ENCODE measurements at places on chromosomes 12 and 14. TPM values are rescaled to one million over a fixed set of nuclear protein-coding genes. Genes with fewer than 3 reads are reported as not detected.

The INTS13 gene
- 25.3 TPM for total RNA-seq

The DDX11 gene
- total RNA-seq: 8.7 TPM

The IAPP gene
- not detected for total RNA-seq

The MYO1A gene
- total RNA-seq: not detected

The HOXC6 gene
- total RNA-seq: not detected

The RD3L gene
- not detected for total RNA-seq

The FANCM gene
- total RNA-seq: 2.9 TPM

The SEL1L gene
- 61.2 TPM for total RNA-seq

The PRH2 gene
- total RNA-seq: not detected

The PLD4 gene
- total RNA-seq: not detected

The TBX3 gene
- total RNA-seq: 3.6 TPM

The A2M gene
- 18.8 TPM for total RNA-seq

The CYP27B1 gene
- total RNA-seq: not detected

The KRT79 gene
- not detected for total RNA-seq

The TTC9 gene
- total RNA-seq: 0.16 TPM

The AP5M1 gene
- total RNA-seq: 17.1 TPM

The PIP4P1 gene
- 11.6 TPM for total RNA-seq

The TAMALIN gene
- 20.4 TPM for total RNA-seq

The TSPAN9 gene
- total RNA-seq: 27.1 TPM

The RBM23 gene
- 76.6 TPM for total RNA-seq

The BEGAIN gene
- under 0.01 TPM for total RNA-seq

The HOTAIR gene
- total RNA-seq: not detected

The DDX47 gene
- total RNA-seq: 73.9 TPM

The KRT78 gene
- total RNA-seq: not detected

The STAC3 gene
- total RNA-seq: not detected

The PSMC6 gene
- 68.7 TPM for total RNA-seq

The APOF gene
- total RNA-seq: not detected

The BHLHE41 gene
- 1.3 TPM for total RNA-seq

The NOXRED1 gene
- not detected for total RNA-seq

The PKP2 gene
- 17.2 TPM for total RNA-seq

The AVPR1A gene
- total RNA-seq: not detected

The CHURC1 gene
- 53.3 TPM for total RNA-seq

The NRIP2 gene
- total RNA-seq: not detected

The PIWIL1 gene
- not detected for total RNA-seq

The SAV1 gene
- total RNA-seq: 20.6 TPM

The ZNF10 gene
- total RNA-seq: 6.5 TPM

The FGD4 gene
- total RNA-seq: 9.0 TPM

The PXMP2 gene
- total RNA-seq: 46.8 TPM

The P2RX2 gene
- total RNA-seq: not detected

The TSHR gene
- not detected for total RNA-seq

The HCAR2 gene
- total RNA-seq: not detected

The SCNN1A gene
- total RNA-seq: 2.6 TPM

The C1S gene
- total RNA-seq: 143 TPM

The MAP4K5 gene
- total RNA-seq: 65.0 TPM

The DBX2 gene
- total RNA-seq: not detected

All from cardiac atrium fibroblast (primary cell).